ENCODE measurements at places on chromosomes 16 and 17.

DNA sequence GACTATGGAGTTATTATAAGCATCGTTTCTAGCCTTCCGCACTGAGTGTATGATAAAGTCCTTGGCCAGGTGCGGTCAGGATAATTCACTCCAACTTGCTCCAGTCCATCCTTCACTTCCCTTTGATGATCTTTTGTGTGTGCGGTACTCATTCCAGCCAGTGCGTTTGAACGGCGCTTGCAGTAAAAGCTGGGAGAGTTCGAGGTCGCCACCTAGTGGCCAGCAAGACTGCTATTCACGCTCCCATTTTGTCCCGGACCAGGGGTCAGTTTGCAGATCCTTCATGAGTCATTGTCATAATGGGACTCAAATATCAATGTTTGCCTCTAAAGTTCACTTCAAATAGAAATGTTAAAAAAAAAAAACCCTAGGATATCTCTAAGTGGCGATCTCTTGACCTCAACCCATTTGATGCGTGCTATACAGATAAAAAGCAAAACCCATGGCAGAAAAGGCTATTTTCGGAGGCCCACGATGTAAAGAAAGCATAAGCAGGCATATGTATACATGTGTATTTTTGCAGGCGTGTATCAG lies 417.1 kb downstream of the TMEM114 start:
- no peak for DNase-seq

- DNase-seq: peak; percentile 90
Observed at GRCh38 chr17:18225121-18225641, at the start of gene LLGL1. Gene LLGL1 (plus strand): TSS chr17:18225635. CDS start chr17:18225683, 48 bp downstream.

DNA sequence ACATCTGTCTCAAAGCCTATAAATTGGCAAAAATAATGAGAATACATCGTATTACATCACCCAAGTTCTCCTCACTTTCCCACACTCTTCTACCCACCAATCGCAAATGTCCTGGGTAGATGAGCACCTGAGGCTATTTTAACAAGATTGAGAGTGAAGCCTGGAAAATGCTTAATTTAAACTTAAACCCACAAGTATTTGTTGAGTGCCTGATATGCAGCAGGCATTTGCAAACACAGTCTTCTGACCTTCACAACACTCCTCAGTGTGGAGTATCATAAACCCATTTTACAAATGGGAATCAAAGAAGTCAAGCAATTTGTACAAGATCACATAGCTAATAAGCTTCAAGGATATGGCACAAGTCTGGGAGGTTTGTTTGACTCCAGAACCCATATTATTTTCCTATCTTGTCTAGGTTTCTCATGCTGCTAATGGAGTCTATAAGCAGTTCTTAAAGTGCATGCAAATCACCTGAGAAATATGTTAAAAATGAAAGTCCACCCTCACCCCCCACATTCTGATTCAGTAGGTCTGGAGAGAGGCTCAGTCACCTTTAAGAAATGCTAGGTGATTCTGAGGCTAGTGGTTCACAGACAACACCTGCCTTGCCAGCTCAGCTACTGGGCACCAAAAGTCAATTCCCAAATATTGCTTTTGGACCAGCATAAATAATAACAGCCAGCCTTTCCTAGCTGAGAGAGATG lies 34.9 kb upstream of the CCL2 start:
- no peak for DNase-seq

GRCh38 chr17:74713171-74713755 lies 540 bp upstream of the CD300LF start:
- DNase-seq: no peak

GRCh38 chr17:44655983-44656710 lies at the start of gene MEIOC:
Gene MEIOC (plus strand): TSS chr17:44656468. CDS start chr17:44656614, 146 bp downstream.
- peak; percentile 21 for DNase-seq

DNA sequence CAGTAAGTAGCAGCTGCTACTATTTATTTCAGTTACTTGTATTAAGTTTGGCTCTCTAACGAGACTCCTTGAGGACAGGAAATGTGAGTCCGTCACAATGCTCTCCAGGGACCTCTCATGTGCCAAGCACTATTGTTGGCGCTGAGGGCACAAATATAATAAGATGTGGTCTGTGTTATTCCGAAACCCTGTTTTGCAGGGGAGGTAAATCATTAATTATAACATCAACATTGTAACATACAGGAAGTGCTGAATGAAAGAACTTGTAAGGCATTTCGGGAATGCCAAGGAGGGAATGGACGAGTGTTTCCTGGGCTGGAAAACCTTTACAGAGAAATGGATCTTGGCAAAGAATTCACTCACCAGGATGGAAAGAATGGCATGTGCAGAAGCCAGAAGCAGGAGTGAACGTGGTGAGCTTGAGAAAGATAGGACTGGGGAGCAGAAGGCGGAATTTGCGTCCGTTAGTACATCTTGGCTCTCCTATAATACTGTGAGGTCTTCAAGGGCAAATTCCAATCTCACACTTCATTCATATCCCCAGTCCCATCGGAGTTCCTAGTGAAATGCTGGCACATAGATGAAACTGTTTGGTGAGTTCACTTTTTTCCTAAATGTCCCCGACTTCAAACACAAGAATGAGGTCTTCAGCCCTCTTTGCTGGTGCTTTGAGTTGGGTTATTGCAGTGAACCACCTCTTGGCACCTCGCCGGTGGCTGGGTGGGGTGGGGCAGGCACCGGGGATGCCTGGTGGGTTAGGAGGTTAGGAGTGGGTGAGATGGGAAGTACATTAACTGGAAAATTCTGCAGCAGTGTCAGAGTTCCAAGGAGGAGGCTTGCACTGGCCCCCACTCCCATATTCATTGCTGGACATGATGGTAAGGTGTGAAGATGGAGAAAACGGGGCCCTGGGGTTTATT lies 11.5 kb downstream of the TAC4 start:
- DNase-seq: no peak

DNA sequence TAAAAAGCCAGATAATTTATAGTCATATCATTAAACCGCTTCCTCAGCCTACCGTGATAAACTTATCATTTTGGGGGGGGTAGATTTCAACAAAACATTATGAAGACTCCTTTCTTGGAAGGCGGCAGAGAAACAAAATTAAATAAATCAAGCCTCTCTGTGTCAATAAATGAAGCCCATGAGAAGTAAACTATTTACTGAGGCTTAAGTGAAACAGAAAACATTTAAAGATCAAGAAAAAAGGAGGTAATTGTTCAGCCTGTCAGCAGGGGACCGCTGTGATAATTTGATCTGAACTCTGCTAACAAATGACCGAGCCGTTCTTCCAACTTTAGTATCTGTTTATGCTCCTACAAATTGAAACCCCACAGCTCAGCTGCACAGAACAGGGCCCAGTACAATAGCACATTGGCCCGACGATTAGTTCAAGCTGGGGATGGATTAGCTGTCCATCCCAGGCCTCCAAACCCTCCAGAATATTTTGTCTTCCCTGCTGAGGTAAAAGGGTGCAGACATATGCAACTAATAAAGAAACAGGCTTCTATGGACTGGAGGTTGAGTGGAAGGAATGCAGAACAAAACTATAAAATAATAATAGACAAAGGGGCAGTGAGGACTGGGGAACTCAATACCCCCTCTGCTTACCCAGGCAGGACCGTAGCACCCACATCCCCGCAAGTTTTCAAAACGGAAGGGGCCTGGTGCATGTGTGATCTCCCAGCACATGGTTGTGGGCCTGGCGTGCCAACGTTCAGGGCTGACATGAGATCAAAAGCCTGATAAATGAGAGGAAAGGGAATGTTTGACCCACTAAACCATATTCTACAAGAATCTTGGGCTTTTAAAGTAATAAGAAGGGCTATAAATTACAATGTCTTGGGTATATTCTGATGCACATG lies 298.1 kb upstream of the IRX5 start:
- no peak for DNase-seq

DNA sequence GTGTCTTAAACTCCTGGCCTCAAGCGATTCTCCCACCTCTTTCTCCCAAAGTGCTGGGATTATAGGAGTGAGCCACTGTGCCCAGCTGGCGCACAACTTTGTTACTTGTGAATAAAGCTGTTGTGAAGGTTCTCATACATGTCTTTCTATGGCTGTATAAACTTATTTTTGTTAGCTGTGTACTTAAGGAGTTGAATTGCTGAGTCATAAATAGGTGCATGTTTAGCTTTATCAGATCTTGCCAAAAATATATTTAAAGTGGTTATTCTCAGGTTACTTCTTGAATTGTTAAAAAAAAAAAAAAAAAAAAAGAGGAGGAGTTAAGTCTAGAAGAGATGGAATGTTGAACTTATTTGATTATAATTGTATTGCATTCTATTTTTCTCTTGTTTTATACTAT lies 47.6 kb upstream of the IRX3 start:
- no peak for DNase-seq

GRCh38 chr16:1494129-1494640 lies 1.0 kb downstream of the TELO2 start:
- no peak for DNase-seq

GRCh38 chr16:3866703-3867431 lies 13.6 kb downstream of the CREBBP start:
- DNase-seq: no peak

DNA sequence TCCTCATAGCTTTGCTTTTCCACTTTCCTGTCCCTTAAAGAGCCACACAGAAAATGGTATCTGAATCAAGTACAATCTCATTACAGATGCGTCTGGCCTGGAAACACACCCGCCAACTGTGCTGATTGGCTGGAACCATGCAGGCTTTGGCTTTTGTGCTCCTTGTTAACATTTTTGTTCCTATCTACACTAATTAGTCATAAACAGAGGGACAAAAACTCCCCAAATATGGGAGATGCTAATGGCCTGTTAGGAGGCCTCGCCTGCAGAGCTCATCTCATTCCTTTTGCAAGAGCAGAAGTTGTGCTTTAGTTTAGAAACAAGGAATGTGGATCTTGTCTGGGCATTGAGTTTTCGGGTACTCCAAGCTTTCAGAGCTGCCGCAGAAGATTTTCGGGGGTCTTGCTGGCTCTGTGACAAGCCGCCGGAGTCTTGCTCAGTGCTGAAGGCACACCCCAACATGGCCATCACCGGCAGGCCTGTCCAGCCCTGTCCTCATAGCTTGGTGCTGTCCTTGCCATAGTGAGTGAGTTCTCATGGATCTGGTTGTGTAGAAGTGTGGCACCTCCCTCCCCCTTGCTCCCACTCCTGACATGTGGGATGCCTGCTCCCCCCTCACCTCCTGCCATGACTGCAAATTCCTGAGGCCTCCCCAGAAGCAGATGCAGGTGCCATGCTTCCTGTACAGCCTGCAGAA lies 69.8 kb downstream of the METRNL start:
- no peak for DNase-seq

- DNase-seq: no peak
Observed at GRCh38 chr17:50638966-50639713, 4.5 kb downstream of the ABCC3 start.

GRCh38 chr16:4648917-4649316 lies 24.3 kb downstream of the MGRN1 start:
- DNase-seq: no peak

DNA sequence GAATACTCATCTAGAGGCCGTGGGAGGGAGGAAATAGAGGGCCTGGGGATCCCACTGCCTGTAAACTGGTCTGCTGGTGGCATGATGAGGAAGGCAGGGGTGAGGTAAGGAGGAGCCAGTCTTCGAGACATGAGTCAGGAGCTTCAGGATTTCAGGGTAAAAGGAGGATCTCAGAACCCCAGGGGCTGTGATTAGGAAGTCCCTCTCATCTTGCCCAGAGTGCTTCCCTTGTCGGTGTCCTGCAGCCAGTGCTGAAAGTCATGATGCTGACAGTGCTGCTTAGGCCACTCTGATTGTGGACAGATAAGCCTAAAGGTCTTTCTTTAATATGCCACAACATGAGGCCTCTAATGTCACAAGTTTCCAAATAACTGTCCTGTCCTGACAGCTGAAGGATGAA lies 29.6 kb downstream of the COG4 start:
- no peak for DNase-seq

- DNase-seq: no peak
Observed at GRCh38 chr16:83681381-83681956, 126.3 kb upstream of the HSBP1 start.

- no peak for DNase-seq
Observed at GRCh38 chr16:69195369-69196029, 8.5 kb downstream of the SNTB2 start.

DNA sequence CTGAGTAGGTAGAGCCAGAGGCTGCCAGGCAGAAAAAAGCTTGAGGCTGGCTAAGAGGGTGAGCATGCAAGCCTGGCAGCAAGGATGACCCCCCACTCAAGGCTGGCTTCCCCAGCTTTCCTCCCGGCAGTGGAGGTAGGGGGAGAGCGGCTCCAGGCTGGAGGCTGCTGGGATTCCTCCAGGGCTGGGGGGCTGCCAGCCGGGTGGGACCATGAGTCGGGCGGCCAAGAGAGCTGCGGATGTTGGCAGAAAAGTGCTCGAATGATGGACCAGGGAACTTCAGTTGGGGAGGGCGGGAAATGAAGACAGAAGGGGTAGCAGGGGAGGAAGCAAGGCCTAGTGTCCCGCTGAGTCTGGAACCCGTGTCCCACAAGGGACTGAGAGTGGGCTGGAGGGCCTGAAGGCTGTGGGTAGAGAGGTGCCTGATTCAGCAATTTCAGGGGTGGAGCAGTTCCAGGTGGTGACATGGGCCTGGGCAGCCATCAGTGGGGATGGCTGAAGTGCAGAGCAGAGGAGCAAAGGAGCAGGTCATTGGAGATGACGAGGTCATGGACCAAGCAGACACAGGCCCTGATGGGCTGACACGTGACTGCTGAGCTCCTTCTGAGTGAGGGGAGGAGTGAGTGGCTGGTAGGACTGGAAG lies 20.3 kb downstream of the HSD11B2 start:
- no peak for DNase-seq

DNA sequence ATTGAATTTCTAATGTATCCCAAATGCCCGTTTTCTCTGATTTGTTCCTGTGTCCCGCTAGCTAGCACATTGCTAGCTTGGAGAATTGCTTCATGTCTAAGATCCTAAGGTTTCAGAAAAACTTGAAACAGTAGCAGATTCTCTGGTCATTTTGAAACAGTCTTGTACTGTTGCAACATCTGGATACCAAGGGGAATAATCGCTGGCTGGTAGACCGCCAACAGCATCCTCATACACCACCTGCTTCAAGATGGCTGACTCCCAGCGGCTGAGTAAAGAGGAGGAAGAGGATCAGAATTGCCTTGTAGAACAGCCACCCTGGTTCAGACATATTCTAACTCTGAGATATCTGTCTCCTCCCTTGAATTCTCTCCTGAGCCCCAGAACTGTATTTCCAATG lies 226.7 kb upstream of the ELAC2 start:
- DNase-seq: no peak

DNA sequence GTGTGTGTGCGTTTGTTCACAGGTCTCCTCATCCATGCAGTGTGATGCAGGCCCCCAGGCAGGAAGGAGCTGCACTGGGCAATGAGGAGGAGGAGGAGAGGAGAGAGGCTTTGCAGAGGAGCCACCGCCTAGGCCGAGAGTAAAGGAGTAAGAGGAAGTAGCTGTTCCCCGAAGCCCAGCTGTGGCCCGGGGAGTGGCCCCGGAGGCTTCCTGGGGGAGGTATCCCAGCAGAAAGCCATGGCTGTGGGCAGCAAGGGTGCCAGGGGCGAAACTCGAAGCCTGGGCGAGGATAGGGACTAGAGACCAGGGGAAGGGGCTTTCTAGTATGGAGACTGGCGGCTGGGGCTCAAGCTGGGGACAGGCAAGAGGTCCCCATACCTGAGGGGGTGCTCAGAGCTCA lies 12.2 kb downstream of the C16orf95 start:
- no peak for DNase-seq
